ENCODE measurements at places on chromosomes 1 and 21.

- DNase-seq = no peak
These were observed 90.3 kb downstream of the DISP1 start for GRCh38 chr1:222905151-222905550.

- DNase-seq = no peak
These were observed 4.3 kb upstream of the SLX9 start for GRCh38 chr21:44935533-44935927.

GRCh38 chr1:62381831-62382657 is 54.8 kb upstream of the USP1 start:
- no peak for DNase-seq

DNA sequence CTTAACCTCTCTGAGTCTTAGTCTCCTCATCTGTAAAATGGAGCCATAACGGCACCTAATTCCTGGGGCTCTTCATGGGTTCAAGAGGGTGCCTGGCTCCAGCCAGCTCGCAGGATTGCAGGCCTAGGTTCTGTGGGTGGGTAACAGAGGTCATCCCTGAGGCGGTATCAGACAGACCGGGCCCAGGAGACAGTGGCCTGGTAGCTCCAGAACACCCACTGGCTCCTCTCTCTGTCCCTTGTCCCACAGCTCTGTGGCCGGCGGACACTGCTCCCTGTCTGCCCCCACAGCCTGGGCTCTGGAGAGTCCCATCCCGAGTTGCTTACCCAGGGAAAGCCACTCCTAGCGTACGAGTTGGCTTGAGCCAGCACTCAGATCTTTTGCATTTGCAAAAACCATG is 150.3 kb downstream of the PEX14 start:
- DNase-seq = no peak

GRCh38 chr1:226108935-226109828 is 46.7 kb downstream of the H3-3A start:
- no peak for DNase-seq
